Right cardiac atrium (tissue), 5 donors: ENCODE measurements at places on chromosomes 3 and 15. TPM values are rescaled to one million over a fixed set of nuclear protein-coding genes. Genes with fewer than 3 reads are reported as not detected.

- DNase-seq, result peak; percentile 58
These were observed 34.6 kb downstream of the THSD4 start for GRCh38 chr15:71149646-71150557.

DNA sequence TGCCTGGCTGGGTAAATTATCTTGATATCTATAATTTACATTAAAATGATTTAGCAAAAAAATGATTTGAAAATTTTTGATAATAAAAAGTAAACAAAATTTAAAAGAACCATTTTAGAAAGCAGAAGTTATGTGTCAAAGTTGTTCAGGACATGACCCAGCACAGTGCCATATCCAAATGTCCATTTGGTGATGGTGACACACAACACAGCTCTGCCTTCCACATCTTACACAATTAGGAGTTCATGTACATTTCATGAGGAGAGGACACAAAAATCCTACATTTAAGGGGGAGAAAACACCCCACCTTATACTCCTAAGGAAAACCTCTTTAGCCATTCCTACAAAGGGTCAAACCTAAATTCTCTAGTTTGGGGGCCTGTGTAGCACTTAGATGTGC lies 10.7 kb upstream of the UBE2E1 start:
- DNase-seq, result no peak

GRCh38 chr3:159763011-159763601 lies 225.5 kb upstream of the IL12A start:
- peak; percentile 86 for DNase-seq

GRCh38 chr3:111414531-111414930 lies 127.5 kb upstream of the CD96 start:
- no peak for DNase-seq

DNA sequence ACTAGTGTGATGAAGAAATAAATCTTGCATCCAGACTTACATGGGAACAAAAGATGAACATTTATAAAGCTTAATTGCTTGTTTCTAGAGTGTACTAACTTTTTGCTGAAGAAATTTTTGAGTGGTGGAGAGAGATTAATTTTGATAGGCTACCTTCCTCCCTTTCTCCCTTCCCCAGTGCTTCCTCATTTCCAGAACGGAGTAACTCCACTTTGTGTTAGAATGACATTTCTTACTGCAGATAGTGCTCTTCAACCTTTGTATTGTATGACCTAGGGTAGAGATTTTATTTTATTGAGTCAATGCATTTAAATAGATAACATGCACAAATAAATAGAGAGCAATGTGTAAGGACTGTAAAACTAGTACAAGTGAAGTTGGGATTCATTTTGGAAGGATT lies 1.9 kb downstream of the ATP1B3 start:
- no peak for DNase-seq

DNA sequence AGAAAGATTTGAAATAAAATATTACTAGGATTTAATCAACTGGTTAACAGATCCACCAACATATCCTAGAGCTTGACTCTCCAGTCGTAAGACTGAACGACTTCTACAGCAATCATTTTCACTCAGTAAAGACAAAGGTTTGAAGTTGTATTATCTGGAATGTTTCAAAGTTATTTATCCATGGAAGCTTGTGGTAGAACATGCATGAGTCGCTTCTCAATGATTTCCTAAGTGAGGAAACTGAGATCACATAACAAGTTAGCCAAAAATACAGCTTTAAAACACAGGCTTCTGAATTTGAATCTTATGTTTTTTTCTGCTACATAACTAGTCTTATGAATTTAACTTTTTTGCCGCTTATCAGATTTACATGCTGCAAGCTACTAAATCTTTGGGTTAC lies 241.8 kb downstream of the FOXP1 start:
- no peak for DNase-seq

- no peak for DNase-seq
These were observed 46.2 kb downstream of the COL8A1 start for GRCh38 chr3:99684644-99685043.

DNA sequence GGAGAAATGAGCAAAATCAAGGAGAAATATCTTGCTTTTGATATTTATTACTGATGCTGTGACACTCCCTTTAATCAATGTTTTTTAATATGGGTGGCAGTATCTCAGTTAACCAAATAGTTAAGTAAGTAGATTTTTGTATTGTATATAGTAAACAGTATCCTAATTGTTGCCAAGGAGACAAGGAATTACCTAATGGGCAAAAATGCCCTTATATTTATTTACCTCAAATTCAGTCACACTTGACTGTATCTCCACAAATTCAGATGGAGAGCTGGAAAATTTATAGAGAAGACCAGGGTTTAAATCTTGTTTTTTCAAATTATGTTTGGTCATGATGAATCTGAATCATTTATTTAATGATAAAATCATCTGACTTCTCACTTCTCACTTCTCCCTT lies 3.6 kb upstream of the CHD2 start:
- DNase-seq, result no peak

DNA sequence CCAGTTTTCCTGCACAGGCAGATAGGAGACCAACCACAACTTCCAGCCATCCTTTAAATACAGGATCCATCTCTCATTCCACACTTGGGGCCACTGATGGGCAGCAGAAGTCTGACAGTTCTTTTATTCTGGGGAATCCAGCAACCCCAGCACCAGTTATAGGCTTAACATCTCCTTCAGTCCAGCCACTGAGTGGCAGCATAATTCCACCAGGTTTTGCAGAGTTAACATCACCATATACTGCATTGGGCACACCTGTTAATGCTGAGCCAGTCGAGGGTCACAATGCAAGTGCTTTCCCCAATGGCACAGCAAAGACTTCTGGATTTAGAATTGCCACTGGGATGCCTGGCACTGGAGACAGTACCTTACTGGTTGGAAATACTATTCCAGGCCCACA lies 2.9 kb downstream of the NPAP1 start:
- DNase-seq, result no peak

DNA sequence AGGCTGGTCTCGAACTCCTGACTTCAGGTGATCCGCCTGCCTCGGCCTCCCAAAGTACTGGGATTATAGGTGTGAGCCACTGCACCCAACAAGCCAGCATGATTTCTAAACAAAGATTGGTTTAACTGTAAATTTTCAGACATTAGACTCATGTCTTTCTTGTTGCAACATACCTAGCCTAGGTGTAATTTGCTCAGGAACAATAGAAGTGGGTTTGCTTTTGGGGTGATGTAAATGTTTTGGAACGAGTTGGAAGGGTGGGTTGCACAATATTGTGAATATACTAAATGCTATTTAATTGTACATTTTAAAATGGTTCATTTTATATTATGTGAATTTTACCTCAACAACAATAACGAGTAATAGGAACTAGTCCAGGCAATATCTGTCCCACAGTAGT lies 7.1 kb downstream of the CCR4 start:
- DNase-seq, result no peak

- DNase-seq, result no peak
These were observed 16.0 kb upstream of the RAD18 start for GRCh38 chr3:8979262-8979661.

GRCh38 chr3:172225215-172225707 lies 185.9 kb downstream of the FNDC3B start:
- DNase-seq, result no peak

DNA sequence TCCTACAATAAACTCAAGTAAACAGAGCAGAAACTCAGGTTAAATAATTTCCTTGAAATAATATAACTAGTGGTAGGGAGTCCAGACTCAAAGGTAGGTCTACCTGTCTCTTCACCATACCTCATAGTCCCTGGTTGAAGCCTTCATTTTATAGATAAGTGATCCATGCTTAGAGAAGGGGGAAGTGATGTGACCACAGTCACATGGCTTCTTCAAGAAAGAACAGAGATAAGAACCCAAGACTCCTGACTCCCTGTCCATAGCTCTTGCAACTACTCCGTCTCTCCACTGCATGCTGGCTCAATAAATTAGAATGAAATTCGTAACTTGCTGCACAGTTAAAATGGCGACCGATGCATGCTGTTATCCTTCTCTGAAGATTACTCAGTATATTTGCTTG lies 11.0 kb upstream of the C15orf61 start:
- DNase-seq, result no peak

The TBC1D5 gene
- total RNA-seq, result 42.4 TPM

The TWF2 gene
- 51.5 TPM for total RNA-seq

The SH2D7 gene
- total RNA-seq, result not detected

The SLC2A2 gene
- not detected for total RNA-seq
